Stimulated activated CD4-positive, alpha-beta T cell treated with anti-CD3 and anti-CD28 coated beads, Interleukin-12 subunit alpha, Interleukin-12 subunit beta, amount 100 ng/mL, for 24 hours (primary cell): ENCODE measurements at places on chromosomes 13 and 19.
A peak's percentile ranks its signal among the peaks of the same experiment; 100 is the strongest.

DNA sequence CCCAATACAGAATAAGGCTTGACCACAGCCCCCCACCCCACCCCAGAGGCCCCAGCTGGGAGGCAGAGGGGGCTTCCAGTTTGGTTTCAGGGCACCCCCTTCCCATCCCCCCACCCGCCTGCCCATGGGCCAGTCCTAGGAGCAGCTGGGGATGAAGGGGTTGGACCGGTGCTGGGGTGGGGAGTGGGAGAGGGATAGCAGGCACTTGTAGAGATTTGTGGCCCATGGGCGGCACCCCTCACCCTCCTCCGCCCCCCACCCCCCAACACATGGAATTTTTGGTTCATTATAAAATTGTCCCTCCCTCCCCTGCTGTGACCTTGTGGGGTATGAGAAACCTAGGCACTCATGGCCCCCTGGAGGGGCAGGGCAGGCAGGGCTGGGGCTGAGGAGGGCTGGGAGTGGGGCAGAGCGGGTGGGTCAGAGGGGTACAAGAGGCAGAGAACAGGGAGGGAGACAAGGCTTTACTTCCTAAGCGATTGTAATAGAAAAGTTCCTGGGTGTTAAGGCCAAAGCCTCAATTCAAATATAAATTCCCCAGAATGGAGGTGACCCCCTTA is 5.3 kb upstream of the GSK3A start:
- DNase-seq = no peak

DNA sequence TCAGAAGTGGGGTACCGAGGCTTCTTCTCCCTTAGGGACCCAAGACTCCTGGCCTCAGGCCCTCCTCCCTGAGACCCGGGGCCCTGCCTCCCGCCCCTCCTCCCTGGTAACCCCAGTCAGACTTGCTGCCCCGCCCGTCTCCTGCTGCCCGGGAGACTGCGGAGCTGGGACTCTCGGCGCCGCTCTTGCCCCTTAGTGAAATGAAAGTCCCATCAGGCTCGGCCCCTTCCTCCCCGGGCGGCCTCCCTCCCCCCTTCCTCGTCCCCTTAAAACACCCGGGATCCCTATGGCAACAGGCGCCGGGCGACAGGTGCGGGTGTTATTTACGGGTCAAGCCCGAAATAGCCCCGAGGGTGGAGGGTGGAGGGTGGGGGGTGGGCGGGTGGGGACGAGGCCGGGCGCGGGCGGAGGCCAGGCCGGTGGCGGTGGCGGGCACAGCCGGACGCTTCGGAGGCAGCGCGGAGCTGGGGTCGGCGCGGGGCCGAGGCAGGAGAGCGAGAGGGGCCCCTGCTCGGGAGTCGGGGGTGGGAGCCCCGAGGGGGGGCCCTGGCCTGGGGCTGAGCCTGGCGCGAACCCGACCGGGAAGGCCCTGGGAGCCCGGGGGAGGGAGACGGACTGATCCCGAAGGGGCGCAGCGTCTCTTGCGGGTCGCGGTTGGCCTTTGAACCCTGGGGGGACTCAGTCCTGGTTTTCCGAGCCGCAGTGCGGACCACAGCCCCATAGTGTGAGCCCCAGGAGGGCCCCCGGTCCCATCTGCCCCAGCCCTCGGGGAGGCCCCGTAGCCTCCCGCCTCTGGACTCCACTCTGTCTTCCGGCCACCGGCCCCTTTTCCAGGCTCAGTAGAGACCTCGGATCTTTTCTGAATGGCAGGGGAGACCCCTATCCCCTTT is at the start of gene CACNG6:
TSS of gene CACNG6 (plus strand) at position 414 of the 890 bp plus-strand sequence. CDS start 1,241 bp downstream, outside the sequence.
- no peak for DNase-seq

DNA sequence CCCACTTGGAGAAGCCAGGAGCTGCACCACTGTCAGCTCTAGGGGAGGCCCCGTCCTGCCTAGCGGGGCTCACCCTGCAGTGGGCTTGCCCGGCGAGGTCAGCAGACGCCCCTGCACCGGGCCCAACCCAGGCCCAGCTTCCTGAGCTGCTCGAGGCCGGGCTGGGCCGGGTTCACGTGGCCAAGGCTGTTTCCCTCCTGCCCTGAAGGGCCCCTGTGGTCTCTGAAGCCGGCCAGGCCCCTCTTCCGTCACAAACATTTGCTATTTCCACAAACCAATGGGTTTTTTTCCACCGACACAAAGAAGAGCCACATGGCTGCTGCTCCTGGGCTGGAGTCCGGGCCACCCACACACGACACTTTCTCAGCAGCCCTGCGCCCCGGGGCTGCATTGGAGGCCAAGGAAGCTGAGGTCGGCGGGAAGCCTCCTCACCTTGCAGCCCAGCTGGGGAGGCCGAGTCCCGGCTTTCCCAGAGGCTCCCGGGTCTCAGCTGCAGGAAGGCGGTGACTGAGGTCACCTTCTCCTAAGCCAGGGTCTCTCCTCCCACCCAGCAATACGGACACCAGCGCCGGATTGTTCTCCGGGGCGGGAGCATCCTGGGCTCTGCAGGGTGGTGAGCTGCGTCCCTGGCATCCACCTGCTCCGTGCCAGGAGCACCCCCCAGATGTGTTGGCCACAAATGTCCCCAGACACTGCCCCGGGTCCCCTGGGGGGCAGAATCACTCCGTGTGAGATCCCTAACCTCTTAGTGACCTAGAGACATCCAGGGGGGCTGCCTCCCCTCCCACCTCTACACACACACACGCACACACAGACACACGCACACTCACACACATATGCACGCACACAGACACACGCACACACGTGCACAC is 80.5 kb downstream of the GADD45B start:
- no peak for DNase-seq

- DNase-seq = no peak
Measured at GRCh38 chr13:72643311-72643989, 84.0 kb downstream of the MZT1 start.

GRCh38 chr19:28934631-28935030 is 278.3 kb downstream of the UQCRFS1 start:
- no peak for DNase-seq

- DNase-seq = no peak
Measured at GRCh38 chr19:19826875-19827274, 5.3 kb upstream of the ZNF506 start.

- no peak for DNase-seq
Measured at GRCh38 chr13:45926741-45927140, 75.2 kb upstream of the SIAH3 start.

DNA sequence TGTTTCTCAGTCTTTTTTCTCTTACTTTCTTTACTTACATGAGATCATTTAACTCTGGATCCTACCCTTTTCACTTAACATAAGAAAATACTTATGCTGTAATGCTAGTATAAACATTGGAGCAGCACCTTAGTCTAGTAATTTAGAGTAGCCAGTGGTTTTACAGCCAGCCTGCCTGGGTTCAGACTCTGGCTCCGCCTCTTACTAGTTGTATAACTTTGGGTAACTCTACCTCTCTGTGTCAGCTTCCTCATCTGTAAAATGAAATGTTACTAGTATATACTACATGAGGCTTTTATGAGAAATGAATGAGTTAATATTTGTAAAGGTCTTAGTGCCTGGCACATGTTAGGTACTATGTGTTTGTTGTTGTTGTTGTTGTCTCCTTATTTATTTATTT is 5.6 kb downstream of the CDADC1 start:
- no peak for DNase-seq

DNA sequence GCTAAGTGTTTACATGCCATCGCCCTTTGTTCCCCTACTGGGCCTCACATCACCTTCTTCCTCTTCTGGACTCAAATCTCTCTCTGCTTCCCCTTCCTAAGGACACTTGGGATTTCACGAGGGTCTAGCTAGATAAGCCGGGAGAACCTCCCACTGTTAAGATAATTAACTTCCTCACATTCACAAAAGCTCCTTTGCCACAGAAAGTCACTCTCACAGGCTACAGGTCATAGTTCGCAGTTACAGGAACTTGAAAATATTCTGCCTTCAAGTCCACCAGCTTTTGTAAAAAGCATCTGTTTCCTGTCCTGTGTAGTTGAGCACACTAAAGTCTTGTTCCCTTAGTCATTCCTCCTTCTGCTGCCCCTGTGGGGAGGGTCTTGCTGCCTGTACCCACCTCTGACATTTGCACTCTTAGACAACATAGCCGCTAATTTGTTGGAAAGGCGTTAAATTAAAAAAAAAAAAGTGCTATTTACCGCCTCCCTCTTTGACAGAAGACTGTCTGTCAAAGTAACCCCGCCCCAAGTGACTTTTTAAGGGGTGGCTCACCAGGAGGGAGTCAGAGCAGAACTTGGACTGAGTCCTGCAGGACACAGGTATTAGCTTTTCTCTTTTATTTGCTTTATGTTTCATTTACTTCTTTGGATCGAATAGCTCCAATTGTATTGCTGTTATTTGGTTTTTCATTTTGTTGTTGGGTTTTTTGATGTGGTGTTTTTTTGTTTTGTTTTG is 26.8 kb upstream of the CEACAM21 start:
- peak; percentile 68 for DNase-seq

DNA sequence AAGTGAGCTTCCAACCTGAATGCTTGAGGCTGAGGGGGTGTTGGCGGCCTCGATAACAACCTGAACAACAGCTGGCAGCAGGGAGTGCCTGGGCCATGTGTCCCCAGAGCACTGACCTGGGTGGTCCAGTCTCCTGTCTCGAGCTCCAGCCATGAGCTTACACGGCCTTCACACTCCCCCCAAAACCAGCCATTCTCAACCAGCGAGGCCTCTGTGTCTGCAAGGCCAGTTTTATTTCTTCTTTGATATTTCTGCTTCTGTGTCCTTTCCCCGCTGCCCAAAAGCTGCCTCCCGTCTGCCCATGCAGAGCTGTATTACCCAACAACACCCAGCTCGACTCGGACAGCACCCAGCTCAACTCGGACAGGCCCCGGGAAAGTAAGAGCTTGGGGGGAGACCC is 32.5 kb upstream of the TFDP1 start:
- no peak for DNase-seq

- peak; percentile 66 for DNase-seq
Measured at GRCh38 chr19:40305403-40305802, 20.3 kb upstream of the AKT2 start.

DNA sequence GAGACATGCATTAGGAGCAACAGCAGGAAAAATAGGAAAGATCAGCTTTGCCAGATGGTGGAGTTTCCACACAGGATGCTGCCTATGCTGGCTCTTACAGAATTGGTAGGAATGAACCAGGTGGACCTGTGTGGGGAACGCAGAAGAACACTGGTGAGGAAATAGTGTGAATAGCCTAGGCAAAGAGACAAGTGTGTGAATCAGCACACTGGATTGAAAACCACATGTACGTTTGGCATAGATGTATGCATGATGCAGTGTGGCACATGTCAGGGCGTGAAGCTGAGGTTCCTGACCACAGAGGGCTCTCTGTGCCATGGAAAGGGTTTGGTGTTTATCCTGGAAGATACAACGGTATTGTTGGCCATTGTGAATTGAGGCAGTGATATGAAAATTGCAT is 156.5 kb upstream of the SLC10A2 start:
- DNase-seq = no peak

DNA sequence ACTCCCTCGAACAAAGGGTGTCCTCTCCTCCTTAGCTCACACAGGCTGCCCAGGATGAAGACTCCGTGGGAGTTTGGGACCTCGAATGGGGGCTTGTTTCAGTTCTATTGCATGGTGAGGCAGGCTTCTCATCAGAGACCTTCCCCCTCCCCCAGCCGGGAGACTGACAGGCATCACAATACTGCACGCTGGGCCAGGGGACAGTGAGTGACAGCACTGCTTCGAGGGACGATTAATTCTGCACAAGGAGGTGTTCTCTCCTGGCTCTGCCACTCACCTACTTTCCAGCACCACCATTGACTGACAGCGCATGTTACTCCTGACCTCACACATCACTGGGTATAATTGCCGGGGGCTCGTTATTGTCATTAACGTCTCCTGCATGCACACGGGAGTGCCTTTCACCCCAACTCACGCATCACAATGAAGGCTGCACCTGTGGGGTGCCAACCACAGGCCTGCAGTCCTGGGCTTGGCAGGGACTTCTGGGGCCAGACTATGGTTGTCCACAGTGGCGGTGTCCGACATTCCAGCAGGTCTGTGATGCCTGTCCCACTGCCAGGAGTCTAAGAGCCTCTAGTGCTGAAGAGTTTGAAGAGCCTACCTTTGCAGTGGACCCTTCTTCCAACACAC is 412.2 kb upstream of the TSHZ3 start:
- DNase-seq = no peak

DNA sequence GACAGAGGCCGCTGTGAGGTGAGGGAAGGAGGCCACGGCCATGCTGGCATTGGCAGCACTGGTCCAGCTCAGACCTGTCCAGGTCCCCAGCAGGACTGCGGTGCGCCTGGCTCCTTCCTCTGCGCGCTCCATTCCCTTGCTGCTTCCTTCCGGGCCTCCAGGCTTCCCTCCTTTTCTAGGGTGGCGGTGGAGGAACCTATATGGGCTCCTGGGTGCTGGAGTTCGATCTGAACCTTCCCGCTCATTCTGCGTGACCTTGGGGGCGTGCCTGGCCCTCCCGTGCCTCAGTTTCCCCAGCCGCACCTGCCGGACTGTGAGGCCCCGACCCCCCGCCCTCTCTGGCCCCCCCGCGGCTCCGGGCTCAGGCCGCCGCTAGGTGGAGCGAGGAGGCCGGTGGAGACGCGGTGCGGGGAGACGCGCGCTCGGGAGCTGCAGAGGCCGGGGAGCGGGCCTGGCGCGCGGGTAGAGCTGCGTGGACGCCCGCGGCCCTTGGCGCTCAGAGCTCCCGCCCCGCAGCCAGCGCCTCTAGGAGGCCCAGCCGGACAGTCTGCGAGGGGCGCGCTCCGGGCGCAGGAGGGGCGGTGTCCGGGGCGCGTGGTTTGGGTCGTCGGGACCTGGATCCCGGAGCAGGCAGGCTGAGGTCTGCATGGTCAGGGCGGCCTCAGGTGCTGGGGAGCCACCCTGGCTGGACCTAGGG is 29.9 kb downstream of the EFNA2 start:
- peak; percentile 21 for DNase-seq

- no peak for DNase-seq
Measured at GRCh38 chr19:11377237-11377636, 2.8 kb downstream of the SWSAP1 start.

DNA sequence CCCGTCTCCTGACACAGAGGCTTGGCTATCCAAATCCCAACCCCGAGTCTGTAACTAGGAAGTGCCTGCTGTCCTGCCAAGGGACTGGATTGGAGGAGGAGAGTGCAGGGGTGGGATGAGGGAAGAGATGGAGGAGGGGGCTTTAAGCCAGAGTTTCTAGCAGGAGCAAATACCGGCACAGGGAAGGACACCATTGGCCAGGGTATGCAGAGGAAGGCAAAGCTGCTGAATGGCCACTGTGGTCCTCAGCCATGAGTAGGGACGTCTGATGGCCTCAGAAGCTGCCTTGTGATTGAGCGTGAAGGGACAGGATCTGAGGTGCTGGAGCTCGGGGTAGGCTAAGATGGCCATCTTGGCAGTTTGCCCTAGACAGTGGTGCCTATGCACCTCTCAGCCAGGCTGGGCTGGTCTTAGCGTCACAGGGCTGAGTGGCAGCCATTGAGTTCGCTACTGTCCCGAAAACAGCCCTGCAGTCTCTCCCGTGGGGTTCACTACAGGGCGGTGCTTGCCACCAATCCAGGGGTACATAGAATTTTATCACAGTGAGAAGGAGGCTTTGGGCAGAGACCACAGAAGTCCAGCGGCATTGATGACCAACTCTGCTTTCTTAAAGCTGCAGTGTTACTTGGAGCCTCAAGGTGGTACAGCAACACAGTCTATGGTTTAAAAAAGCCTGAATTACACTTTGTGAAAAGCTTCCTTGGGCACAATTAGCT is 61.8 kb downstream of the AKAP11 start:
- DNase-seq = no peak

GRCh38 chr19:10036601-10037071 is 23.4 kb downstream of the RDH8 start:
- no peak for DNase-seq

- DNase-seq = no peak
Measured at GRCh38 chr13:32883474-32883873, 132.7 kb upstream of the KL start.

GRCh38 chr13:75357576-75358289 is 124.2 kb downstream of the TBC1D4 start:
- DNase-seq = peak; percentile 28
